ENCODE measurements at places on chromosomes 16 and 17.

- no peak for DNase-seq
Observed at GRCh38 chr17:66750781-66751543, 84.0 kb upstream of the CACNG5 start.

- DNase-seq = no peak
Observed at GRCh38 chr16:58507963-58508670, 7.2 kb upstream of the SETD6 start.

GRCh38 chr16:15899538-15900100 lies 11.2 kb upstream of the CEP20 start:
- DNase-seq = peak; percentile 86

GRCh38 chr16:53933407-53933806 lies 229.5 kb downstream of the FTO start:
- DNase-seq = no peak

GRCh38 chr17:81210466-81210865 lies 12.3 kb downstream of the CEP131 start:
- no peak for DNase-seq

- DNase-seq = no peak
Observed at GRCh38 chr16:83842756-83843507, 35.2 kb downstream of the HSBP1 start.

- no peak for DNase-seq
Observed at GRCh38 chr17:67546578-67547527, 169.8 kb downstream of the PITPNC1 start.

GRCh38 chr17:74439691-74440567 lies 8.0 kb downstream of the GPRC5C start:
- DNase-seq = no peak

DNA sequence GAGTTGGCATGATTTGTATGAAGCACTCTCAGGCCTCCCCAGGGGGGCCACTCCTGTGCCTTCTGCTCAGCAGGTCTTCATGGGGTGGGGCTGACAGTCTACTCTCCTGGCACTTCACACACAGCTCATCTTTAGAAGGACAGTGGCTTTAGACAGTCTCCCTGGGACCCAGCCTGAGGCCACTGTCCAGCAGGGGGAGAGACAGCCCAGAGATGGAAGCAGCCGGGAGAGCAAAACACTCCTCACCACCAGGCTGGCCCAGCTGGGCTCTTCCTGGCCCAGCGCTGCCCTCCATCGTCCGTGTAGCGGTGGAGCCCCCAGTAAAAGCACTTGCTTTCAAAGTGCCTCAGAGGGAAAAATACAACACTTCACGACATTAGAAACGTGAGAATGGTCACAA lies 62.0 kb upstream of the CRHR1 start:
- DNase-seq = peak; percentile 23

- no peak for DNase-seq
Observed at GRCh38 chr17:62825182-62825581, 17.1 kb upstream of the MARCHF10 start.

DNA sequence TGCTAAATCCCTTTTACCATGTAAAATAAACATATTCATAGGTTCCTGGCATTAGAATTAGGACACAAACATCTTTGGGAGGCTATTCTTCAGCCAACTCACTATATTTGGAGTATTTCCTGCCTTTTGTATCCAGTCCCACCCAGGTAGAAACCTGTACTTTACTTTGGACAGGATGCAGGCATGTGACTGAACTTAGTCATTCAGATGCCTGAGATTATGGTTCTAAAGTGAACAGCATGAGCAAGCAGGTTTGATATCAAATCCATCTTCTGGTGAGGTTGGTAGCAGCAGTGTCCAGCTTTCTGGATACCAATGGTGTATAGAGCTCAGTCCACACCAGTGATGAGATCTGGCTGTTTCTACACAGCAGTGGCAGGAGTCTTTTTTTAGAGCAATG lies 20.2 kb downstream of the CA10 start:
- DNase-seq = no peak

GRCh38 chr16:73610160-73610559 lies 562.2 kb upstream of the ZFHX3 start:
- no peak for DNase-seq

DNA sequence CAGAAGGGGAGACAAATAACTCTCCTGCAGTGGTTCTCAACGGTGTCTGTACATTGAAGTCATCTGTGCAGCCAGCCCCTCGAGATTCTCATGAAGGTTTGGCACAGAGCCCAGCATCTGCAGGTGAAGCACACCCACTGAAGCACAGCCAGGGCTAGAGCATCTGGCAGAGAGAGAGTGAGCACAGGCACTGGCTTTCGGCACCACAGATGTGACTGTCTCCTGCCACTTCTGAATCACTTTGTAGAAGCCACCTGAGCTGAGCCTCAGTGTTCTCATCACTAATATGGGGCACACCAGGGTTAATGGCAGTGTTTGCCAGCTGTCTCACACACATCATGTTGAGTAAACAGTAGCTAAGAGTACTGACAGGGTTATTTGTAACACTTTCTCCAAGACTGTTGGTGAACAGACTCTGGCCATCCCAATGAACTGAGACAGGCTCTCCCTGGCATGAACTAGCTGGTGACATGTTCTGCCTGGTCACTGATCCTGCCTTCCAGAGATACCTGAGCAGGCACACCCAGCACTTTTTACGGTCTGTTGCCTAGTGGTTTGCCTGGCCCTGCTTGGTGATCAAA lies 10.9 kb downstream of the HSPB9 start:
- DNase-seq = no peak

- no peak for DNase-seq
Observed at GRCh38 chr17:21005367-21005766, 37.4 kb downstream of the USP22 start.

DNA sequence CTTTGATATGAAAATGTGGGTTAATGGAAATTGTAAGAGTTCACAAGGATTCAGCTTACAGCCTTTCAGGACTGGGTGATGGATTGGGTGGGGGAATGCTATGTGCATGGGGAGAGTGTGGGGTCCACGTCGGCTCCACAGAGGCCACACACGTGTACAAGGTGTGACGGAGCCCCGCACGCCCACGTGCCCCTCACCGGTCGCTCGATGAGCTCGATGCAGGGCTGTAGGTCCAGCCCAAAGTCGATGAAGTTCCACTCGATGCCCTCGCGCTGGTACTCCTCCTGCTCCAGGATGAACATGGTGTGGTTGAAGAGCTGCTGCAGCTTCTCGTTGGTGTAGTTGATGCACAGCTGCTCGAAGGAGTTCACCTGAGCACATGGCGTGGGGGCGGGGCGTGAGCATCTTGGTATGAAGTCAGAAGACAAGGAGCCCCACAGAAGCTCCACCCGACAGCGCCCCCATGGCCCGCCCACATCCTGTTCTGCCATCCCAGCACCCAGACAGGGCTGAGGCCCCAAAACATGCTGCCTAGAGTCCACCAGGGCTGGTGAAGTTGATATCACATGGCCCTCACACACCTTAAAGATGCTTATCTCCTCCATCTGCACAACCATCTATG lies 99.1 kb downstream of the MYH11 start:
- DNase-seq = no peak

GRCh38 chr16:47057630-47057993 lies 84.1 kb upstream of the DNAJA2 start:
- DNase-seq = no peak

- no peak for DNase-seq
Observed at GRCh38 chr16:3992297-3993051, 112.0 kb upstream of the CREBBP start.

- no peak for DNase-seq
Observed at GRCh38 chr17:42474276-42474675, 15.6 kb downstream of the ATP6V0A1 start.

GRCh38 chr16:11379420-11379819 lies 34.2 kb downstream of the RMI2 start:
- peak; percentile 26 for DNase-seq

- DNase-seq = no peak
Observed at GRCh38 chr16:16162591-16162990, 60.7 kb downstream of the ABCC6 start.

DNA sequence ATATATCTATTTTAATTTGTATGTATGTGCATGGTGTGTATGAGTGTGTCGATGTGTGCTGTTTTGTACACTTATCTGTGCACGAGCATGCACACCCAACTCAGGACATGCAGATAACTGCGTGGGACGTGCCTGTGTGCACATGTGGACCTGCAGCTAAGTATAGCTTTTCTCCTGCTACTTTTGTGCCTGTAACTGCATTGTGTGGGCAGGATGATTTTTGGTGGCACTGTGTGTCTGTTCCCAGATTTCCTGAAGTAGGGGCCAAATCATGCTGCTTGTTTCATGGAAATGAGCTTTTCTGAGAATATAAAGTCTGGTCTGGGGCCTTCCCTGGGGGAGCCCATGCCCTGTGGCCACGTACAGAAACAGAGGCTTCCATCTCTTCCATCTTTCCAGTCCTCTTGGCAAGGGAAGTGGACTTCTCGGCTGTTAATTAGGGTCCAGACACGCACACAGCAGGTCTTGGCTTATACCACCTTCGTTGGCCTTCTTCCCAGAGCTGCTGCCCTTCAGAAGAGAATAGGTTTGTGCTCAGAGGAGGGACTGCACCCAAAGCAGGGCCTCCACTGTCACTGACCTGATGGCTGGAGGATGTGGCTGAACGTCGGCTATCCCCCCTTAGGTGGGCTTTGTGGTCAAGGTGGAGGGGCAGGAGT lies 30.2 kb downstream of the SPNS3 start:
- no peak for DNase-seq

DNA sequence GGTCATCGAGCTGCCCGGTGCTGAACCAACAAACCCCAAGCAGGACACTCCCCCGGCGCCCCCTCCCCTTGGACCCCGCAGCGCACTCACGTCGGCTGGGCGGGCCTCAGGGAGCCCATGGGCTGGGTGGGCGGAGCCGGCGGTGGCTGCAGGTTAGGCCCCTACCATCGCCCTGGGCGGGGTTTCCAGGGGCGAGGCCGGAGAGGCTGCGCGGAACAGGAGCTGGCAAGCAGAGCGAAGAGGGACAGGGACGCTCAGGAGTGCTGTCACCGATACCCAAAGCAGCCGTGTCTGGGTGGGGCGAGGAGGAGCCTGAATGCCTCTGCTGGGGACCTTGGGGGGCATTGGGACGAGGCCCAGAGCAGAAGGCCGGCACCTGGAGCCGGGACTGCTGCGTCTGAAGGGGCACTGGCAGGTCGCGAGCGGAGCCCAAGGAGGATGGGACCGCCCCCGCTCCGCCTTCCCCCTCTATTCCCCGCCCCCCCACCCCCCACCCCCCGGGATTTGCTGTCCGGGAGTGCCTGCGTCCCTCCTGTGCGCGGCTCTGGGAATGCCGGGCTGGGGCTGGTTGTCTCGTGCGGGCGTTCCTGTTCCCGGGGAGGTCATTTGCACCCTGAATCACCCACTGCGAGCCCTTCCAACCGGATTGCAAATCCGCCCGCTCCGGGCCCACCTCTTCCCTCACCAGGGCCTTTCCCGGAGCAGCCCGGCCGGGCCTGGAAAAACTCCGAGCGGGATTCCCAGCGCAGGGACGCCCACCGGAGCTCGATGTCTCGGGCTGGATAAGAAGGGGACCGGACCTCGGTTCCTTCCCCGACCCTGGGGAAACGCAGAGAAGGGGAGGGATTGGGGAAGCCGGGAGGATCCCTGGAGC lies 902 bp downstream of the ARHGAP27 start:
- peak; percentile 77 for DNase-seq

- no peak for DNase-seq
Observed at GRCh38 chr17:73952480-73953205, 250.8 kb upstream of the RPL38 start.

GRCh38 chr17:57166803-57167202 lies 81.8 kb downstream of the AKAP1 start:
- no peak for DNase-seq

GRCh38 chr17:41835214-41835799 lies 725 bp downstream of the NT5C3B start:
- DNase-seq = peak; percentile 37

DNA sequence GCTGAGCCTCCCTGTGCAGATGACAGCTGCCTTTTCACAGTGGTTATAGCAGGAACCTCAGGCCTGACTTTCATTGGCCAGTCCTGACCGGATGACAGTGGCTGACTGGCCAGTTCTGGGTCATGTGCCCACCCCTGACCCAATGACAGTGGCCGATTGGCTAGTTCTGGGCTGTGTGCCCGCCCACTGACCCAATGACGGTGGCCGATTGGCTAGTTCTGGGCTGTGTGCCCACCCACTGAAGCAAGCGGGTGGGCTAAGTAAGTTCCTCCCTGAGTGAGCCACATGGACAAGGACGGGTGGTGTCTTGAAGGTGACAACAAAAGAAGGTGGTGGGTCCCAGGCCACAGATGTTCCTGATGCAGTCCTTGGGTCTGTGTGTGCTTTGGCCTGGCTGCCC lies 9.5 kb downstream of the DEF8 start:
- DNase-seq = peak; percentile 31

DNA sequence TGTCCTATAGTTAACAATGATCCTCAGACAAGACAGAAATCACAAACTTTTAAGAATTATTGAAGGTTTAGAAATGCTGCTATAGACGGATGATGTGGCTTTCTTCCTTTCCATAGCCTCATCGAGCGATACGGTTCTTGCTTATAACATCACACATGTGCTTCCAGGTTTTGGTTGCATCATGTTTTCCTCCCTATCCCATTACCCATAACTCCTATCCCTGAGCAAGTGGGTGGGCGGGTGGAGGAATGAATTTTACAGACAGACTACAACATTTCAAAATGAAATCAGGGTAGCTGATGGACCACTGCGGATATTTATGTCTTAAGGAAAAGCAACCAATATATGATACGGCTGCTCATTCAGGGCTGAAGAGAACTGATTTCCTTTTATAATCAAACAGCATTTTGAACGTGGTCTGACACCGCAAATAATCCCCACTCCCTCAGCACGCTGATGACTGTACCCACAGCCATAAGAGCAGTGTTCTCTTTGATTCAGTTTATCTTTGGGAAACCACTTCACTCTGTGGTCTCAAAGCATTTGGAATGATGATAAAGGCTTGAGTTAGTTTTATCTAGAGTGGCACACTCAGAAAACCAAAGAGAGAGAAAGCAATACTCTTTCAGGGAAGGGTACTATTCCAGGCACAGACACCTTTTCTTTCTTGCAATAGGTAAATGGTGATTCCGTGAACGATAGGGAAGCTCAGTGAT lies 4.6 kb upstream of the AKTIP start:
- no peak for DNase-seq

All from EL (cell line).